ENCODE measurements at places on chromosomes 5 and 9.

- no peak for DNase-seq
Observed at GRCh38 chr9:112295174-112295573, 38.2 kb downstream of the PTBP3 start.

- no peak for DNase-seq
Observed at GRCh38 chr9:124882231-124882630, 20.3 kb downstream of the ARPC5L start.

DNA sequence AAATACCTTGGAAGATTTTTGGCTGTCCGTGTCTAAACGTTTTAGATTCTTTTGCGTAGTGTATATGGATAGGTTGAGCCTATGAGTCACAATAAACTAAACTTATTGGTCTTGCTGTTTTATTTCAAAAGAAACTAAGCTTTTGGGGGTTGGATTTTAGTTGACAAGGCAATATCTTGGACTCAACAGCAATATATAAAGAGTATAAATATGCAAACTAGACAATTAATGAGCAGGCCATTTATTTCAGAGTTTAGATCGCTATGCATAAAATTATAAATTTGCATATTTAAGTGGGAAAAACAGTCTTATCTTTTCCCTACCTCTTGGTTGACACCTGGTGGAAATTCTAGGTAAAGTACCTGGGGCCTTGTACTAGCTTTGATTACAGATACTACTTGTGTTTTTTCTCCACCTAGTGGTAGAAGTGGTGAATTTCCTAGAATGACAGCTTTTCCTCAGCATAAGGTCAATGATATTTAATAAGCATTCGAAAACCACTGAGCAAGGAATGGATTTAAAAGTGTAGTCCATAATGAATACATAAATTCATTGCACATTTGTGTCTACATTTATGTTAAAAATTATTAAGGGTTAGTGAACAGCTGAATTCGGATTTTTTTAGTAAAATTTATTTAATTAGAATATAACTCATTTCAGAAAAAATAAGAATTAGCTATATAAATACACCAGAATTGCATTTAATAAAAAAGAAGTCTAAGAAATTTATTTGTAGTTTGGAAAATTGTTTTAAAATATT, 1.7 kb upstream of the ARRDC3 start:
- peak; percentile 94 for DNase-seq

GRCh38 chr5:32276173-32276853, 36.4 kb downstream of the MTMR12 start:
- peak; percentile 18 for DNase-seq

- DNase-seq, result no peak
Observed at GRCh38 chr9:87712801-87713277, 13.1 kb upstream of the CTSL start.

GRCh38 chr5:172775326-172776234, 4.6 kb upstream of the DUSP1 start:
- DNase-seq, result no peak

- no peak for DNase-seq
Observed at GRCh38 chr5:61257421-61257820, 74.6 kb upstream of the ZSWIM6 start.

- DNase-seq, result no peak
Observed at GRCh38 chr5:56251440-56251839, 18.3 kb upstream of the ANKRD55 start.

GRCh38 chr5:33032271-33033070, 321.4 kb downstream of the NPR3 start:
- DNase-seq, result no peak

DNA sequence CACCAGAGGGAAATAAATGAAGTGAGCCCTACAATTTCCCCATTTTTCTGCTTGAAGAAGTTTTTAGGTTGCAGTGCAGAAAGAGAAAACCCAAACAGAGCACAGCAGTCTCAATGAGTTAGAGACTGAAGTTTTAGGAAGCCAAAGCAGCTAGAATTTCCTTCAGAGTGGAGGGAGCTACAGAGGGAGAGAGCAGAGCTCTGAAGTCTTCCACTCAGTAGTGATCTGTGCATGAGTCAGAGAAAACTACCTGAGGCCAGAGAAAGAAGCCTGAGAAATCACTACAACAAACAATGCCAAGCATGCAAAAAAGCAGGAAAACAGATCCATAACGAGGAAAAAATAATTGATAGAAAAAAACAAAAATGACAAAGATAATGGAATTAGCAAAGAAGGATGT, 17.9 kb upstream of the NDUFB6 start:
- DNase-seq, result no peak

- no peak for DNase-seq
Observed at GRCh38 chr9:135490166-135490870, 10.2 kb upstream of the MRPS2 start.

DNA sequence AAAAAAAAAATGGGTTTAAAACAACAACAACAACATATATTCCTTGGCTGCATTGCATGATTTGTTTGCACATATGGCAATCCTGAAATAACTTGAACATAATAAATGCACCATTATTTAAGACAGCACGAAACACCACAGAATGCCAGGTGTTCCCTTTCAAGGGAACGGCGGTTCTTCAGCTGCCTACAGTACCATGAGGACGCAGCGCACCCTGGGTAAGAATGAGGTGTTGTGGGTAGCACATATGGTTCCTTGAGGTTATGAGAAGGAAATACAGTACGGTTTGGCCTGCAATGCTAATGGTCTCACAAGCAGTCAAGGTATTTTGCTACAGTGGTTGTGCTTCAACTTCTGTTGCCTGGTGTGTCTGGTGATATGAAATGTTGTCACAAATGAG, 174.8 kb downstream of the SLC12A2 start:
- DNase-seq, result peak; percentile 88

- DNase-seq, result no peak
Observed at GRCh38 chr9:129040113-129040643, 3.8 kb downstream of the MIGA2 start.

DNA sequence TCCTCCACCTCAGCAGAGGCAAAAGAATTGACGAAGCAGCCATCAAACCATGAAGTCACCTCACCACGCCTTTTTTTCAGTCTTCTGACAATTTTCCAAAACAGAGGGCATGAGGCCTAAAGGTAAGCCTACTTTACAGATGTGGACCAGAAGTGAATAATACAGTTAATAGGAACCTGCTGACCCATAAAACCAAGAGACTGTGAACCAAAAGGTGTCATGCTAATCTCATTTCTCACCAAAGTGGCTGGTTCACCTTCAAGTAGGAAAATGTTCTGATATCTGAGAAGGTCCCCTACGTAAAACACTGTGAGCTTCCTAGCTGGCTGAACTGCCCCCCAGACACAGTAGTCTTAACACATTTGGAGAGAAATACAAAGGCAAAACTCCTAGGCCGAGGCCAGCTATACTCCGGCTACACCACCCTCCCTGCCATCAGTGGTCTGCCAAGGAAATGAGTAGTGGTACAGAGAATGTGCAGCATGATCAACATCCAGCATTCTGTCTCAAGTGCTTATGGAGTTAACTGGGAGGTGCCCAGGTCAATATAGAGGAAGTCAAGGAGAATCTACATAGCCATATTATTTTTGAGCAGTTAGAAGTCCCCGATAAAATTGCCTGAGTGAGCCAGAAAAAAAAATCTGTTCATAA, 19.3 kb upstream of the F2RL2 start:
- DNase-seq, result no peak

GRCh38 chr5:112892776-112893175, 29.3 kb downstream of the REEP5 start:
- DNase-seq, result no peak

DNA sequence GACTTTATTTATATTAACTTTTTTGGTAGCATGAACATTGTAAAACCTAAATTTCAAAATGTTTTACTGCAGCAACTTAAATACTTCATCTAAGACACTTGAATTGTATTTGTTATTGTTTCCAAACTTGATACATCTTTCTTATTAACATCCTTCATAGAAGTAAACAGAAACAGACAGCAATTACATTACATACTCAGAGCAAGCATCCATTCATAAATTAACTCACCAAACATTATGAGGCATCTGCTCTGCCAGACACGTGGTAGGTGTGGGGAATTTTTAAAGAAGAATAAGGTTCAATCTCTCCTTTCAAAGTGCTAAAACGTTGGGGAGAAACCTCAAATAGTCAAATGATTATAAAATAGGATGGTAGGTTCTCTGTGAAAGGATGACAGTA, 130.8 kb downstream of the MUSK start:
- no peak for DNase-seq

GRCh38 chr5:131706281-131706680, 71.3 kb upstream of the RAPGEF6 start:
- DNase-seq, result no peak

DNA sequence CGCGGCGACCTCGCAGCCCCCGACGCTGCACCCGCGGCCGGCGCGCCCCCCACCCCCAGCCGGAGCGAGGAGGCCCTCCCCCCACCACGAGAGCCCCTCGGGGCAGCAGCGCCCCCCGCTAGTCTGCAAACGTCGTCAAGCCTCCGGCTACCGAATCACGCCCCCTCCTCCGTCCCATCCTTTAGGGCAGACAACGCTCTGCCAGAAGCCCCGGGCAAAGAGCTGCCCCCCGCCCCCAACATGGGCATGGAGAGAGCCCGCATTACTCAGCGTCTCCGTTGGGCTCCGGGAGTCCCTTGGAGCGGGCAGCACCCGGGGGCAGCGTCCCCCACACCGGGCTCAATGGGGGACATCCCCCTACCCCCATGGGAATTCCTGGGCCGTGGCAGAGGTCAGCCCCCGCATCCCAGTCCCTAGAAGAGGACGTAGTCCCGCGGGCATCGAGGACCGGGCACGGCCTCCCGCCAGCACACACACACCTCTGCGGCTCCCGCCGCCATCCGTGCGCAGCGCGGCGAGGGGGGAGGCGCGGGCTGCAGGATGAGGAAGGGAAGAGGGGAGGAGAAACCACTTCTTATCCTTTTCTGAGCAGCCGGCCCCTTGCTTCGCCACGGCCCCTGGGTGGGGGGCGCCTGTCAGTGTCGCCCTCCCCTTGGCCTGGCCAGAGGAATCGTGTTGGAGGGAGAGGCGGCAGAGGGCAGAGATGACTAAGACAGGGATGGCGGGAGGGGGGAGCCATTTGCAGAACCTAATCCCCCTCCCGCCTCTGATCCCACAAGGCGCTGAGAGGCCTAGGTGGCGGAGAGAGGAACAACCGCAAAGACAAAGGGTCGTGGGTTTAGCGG, 750 bp downstream of the DNM1 start:
- no peak for DNase-seq

GRCh38 chr9:124442826-124443225, 7.4 kb upstream of the ADGRD2 start:
- DNase-seq, result no peak

DNA sequence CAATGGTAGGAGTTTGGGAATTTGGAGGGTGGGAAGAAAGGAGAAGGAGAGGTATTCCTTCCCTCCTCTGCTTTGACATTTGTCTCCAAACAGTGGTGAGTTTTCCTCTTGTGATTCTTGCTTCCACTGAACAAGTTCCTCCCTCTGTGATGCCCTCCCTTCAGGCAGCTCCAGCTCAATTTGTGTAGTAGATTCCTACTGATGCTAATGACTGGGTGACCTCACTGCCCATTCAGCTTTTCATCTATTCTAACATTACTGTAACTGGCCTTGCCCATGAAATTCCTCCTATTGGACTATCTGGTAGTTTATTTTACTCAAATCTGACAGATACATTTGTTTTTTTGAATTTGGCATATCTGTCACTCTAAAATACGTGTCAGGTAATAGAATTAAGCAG, 121.4 kb downstream of the NFIB start:
- DNase-seq, result no peak

DNA sequence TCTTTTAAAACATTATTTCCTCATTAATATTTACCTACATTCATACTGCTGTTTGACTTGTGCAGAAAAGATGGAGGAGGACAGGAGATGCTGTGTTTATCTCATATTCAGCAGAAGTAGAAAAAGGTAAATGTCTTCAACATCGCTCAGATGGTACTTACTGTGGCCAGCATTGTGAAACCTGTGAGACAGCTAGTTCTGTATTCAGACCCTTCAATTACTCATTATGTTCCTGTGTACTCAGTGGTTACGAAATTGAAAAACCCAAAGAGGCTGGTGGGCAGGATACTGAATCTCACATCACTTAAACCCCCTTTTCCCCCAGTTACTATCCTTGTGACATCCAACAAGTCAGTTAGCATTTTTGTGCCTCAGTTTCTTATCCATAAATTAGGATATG, 216.0 kb downstream of the KDM4C start:
- DNase-seq, result no peak

- no peak for DNase-seq
Observed at GRCh38 chr9:130072515-130073235, 19.0 kb downstream of the GPR107 start.

DNA sequence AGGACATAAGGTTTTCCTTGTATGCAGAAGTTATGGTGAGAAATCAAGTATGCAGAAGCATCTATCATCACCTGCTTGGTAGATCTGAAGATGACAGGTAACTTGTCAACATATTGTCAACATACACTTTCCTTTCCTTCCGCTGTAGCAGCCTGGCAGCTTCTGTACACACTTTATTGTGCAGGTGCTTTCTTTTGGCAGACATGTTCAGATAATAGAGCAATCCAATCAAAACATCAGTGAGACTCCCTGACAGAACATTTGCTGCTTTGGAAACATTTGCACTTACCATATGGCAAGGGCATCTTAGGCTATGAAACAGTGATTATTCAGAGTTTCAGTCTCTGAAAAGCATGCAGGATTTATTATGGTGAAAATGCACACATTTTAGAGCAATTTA, 161.1 kb upstream of the CDH12 start:
- DNase-seq, result no peak

Measured in Jurkat, Clone E6-1 (cell line).